Foreskin keratinocyte (primary cell): ENCODE measurements at places on chromosomes 7 and 10. TPM values are rescaled to one million over a fixed set of nuclear protein-coding genes. Genes with fewer than 3 reads are reported as not detected.

Gene DDC
- total RNA-seq, result not detected in 2 replicates

Gene SOSTDC1
- total RNA-seq, result 0.07 TPM in 1 of 2 replicates, not detected in the other

Gene OR2A5
- not detected in 2 replicates for total RNA-seq

GRCh38 chr7:127258111-127258510, 5.4 kb upstream of the GRM8 start:
- no peak for DNase-seq

DNA sequence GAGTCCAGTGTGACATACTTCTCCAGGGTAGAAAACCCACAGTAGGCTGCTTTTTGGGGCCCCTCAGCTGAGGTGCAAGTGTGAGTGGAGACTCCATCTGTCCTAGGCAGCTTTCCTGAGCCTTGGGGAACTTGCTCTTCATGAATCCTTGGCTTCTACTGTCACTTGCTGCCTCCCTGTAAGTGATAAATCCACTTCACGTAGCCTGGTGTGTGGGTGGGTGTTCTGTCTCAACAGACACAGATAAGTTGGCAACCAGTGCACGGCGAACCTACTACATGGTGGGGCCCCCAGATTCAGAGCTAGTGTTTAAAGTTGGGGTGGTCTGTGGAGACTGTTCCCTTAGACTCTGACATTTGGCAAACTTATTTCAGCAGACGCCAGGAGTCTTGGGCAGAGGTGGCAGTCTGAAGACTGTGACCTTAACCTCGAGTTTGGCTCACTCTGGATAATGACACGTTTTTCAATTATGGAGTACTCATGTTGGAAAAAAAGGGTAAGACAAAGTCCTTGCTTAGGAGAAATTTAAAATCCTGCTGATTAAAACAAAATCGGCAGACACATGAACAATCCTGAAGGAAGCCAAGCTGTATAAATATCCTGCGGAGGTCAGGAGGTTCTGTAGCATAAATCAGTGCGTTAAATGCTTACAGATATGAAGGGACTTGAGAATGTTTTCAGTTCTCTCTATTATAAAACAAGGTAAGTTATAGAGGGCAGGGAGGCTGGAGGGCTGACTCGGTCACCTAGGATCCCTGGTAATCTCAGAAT, 376.9 kb downstream of the PHTF2 start:
- no peak for DNase-seq

DNA sequence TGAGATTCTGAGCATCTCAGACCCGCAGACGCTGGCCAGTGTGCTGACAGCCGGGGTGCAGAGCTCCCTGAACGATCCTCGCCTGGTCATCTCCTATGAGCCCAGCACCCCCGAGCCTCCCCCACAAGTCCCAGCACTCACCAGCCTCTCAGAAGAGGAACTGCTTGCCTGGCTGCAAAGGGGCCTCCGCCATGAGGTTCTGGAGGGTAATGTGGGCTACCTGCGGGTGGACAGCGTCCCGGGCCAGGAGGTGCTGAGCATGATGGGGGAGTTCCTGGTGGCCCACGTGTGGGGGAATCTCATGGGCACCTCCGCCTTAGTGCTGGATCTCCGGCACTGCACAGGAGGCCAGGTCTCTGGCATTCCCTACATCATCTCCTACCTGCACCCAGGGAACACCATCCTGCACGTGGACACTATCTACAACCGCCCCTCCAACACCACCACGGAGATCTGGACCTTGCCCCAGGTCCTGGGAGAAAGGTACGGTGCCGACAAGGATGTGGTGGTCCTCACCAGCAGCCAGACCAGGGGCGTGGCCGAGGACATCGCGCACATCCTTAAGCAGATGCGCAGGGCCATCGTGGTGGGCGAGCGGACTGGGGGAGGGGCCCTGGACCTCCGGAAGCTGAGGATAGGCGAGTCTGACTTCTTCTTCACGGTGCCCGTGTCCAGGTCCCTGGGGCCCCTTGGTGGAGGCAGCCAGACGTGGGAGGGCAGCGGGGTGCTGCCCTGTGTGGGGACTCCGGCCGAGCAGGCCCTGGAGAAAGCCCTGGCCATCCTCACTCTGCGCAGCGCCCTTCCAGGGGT, 703 bp downstream of the RBP3 start:
- no peak for DNase-seq

GRCh38 chr7:134936893-134937510, 49.3 kb upstream of the AGBL3 start:
- DNase-seq, result no peak

- no peak for DNase-seq
Observed at GRCh38 chr10:112792487-112793201, 157.4 kb upstream of the TCF7L2 start.

DNA sequence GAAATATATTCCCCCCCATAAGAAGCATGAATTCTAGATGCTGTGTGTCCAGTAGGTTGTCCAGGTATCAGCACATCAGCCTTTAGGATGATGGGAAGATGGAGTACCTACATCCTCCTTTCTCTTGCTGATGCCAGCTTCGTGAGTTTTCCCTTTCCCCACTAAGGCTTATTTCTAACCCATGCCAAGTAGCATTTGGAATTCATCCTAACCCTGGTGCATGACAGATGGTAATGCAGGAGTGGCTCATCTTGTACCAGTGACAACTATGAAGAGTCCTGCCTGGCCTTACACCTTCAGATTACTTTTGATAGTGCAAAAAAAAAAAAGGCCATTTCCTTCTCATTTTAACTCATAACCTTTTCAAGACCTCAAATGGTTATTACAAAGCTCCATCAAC, 58.7 kb downstream of the ARHGAP21 start:
- DNase-seq, result no peak

DNA sequence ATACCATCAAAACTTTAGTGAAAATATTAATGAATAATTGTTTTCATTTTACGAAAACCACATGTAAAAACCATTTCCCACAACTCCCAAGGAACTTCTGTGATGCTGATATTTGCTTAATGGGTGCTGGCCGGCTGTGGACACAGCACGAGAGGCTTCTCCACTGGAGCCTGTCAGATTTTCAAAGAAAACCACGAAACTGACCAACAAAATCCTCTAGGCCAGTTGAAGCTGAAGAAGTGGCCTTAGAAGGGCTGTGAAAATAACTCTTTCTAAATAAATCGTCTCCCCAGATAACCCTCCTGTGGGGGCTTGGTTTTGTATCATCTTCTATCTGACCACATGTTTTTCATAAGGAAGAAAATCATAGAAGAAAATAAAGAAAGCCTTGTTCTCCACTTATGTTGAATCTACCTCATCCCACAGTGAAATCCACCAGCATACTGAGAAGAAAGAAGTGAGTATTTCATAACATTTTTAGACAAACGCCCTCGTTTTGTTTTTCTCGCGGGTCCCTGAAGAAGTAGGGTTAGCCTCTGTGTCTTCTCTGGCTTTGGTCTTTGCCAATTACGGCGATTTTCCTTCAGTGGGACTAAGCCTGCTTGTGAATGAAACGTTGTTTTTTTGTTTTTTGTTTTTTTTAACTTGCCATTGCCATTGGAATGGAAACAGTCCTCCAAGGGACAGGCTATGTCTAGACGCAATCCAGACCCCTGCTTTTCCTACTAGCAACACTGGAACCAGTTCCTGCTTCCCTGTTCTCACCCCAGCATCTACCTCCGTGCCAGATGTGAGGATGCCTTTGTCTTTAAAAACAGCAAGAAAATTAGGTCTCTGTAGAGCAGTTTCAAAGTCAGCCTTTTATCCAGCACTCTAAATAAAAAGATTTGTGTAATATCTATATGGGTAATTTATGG, 123.9 kb downstream of the ADAM12 start:
- DNase-seq, result no peak

- DNase-seq, result no peak
Observed at GRCh38 chr7:30852308-30852684, 59.4 kb upstream of the AQP1 start.

GRCh38 chr7:101518336-101518735, 110.8 kb downstream of the MYL10 start:
- no peak for DNase-seq

DNA sequence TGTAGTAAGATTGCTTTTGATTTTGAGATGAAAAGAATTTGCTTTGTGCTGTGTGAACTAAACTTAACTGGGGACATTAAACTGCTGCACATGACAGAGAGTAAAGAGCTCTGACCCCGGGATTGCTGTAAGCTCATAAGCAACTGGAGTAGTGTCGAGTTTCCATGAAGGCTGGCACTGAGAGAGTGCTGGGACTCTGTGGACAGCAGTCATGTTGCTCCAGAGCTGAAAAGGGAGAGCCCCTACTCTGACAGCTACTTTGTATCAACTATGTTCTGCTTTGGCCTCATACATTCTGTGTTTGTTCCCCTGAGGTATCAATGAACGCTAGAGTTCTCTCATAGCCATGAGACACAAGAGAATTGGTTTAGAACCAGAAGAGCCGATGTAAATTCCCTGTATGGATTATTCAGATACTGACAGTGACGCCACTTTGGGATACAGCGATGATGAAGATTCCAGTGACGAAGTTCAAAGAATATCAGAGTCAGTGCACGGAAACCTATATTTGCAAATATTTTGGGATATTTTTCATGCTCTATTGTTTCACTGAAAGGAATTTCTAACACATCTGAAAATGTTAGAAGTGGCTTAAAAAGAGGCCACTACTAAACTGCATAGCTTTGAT, 185.9 kb upstream of the DKK1 start:
- no peak for DNase-seq

- DNase-seq, result no peak
Observed at GRCh38 chr7:47610506-47611044, 28.7 kb upstream of the TNS3 start.

DNA sequence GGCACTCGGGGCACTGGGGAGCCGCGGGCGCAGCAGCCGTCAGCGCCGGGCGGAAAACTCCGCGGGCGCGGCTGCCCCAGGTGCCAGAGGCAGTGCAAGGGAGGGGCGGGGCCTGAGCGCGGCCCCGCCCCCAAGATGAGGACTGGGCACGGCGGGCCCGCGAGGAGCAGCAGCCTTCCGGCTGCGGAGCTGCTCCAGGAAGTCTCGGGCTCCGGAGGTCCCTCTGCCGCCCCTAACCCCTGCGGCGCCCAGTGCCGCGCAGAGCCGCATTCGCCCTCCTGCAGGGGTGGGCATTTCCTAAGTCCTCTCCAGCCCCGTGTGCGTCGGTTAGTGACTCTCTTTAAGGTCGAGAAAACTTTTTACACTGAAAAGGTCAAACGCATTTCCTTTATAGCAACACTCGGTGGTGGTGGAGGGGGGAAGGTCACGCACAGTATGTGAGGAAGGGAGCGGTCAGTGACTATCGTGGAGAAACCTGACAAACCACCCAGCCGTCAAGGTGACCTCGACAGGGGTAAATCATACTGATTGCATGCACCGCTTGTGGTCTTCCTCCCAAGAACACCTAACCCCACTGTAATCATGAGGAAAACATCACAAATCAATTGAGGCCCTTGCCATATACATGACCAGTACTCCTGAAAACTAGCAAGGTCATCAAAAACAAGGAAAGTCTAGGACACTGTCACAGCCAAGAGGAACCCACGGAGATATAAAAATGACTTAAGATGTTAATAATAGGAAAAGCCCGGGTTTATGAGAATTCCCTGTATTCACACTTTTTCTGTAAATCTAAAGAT, at the start of gene ANXA11:
ANXA11 (minus strand) TSS at position 61 of the 800 bp plus-strand sequence. CDS start 32,676 bp downstream, outside the sequence.
- peak; percentile 40 for DNase-seq

- DNase-seq, result no peak
Observed at GRCh38 chr7:4939971-4940728, 18.8 kb downstream of the MMD2 start.

DNA sequence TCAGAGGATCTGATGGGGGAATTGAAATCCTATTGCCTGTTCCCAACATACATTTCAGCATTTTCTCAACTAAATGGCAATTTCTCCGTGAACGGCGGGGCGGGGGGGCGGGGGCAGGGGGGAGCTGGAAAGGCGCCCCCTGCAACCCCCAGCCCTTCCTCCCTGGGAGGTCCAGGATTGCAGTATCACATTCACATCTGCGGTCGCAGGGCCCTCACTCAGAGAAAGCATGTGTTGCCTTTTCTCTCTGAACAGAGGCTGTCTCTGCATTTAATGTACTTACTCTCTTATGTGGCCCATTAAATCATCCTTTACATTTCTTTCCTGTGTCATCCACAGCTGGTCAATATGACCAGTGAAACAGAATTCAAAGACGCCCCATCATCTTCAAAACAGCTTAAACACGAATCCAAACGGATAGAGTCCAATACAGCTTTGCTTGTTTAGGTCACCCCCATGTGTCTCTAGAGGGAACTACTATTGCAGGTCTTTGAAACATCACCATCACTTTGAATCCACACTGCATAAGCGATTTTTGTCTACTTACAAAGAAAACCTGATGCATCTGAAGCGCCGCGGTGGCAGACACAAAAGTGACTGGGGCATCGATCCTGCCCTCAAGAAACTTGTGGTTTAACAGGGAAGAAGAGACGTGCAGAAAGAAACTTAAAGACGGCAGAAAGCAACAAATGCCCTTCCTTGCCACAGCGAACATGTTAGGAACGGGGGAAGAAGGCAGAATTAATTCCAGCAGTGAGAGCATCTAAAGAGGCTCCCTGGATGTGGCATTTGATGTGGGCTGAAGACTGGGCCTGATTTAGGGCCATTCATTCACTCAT, 17.0 kb upstream of the ECHDC3 start:
- peak; percentile 56 for DNase-seq

DNA sequence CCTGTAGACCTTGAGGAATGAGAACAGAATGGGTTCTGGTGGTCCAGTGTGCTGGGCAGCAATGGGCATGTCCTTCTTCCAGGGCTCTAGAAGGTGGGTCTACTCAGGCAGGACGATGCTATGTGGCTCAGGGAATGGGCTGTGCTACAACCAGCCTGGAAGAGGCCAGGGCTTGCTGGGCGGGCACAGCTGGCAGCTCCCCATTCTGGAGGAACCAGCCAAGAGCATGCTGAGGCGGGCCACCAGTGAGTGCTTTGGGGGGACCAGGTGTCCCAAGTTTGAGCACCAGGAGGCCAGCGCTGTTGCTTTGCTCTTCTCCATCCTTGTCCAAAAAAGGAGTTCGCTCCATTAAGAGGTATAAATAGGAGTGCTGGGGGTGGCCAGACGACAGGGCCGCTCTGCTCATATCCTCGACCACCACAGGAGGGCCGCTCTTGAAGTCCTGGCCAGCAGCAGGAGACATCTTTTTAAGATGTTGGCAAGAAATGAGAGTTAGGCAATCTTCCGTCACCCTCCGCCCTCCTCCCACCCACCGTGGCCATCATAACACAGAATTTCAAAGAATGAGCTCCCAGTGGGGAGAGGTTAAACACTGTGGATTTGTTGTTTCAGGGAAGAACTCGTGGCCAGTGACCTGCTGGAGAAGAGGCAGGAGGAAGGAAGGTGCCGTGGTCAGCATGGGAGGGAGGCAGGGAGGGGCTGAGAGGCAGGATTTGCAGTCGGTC, 141.3 kb downstream of the GRK5 start:
- no peak for DNase-seq

- no peak for DNase-seq
Observed at GRCh38 chr7:105662998-105663397, 81.7 kb upstream of the EFCAB10 start.

GRCh38 chr10:113899952-113900598, 45.6 kb downstream of the NHLRC2 start:
- DNase-seq, result no peak
